ENCODE measurements at places on chromosomes 1 and 21. TPM values are rescaled to one million over a fixed set of nuclear protein-coding genes. Genes with fewer than 3 reads are reported as not detected.

GRCh38 chr1:110161849-110162248 lies 11.6 kb downstream of the SLC6A17 start:
- no peak for DNase-seq

DNA sequence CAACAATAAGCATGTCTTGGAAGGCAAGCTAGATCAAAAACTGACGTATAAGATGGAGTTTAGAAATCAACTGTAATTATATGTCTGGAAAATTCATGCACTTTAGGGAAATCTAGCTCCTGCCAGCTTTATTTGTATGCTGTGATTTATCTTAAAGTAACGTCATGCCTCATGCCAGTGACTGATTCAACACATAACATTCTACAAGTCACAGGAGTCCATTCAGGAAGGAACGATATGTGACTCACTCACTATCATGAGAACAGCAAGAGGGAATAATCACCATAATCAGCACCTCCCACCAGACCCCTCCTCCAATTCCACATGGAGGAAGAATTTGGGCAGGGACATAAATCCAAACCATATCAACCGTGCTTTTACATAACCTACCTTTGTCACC lies 682.4 kb upstream of the ADAMTS5 start:
- DNase-seq, result peak; percentile 77

DNA sequence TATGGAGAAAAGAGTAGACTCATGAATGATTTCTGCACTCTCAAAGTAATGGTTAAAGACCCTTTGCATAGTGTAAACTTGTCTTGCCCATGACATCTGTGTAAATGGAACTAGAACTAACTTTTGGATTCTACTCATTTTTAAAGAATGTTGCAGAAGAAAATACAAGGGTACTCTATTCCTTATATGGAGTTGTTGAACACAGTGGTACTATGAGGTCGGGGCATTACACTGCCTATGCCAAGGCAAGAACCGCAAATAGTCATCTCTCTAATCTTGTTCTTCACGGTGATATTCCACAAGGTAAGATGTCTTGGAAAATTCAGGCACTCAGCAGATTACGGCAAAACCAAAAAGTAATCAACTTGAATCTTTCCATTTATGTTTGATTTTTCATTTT lies 19.8 kb downstream of the CCT8 start:
- no peak for DNase-seq

DNA sequence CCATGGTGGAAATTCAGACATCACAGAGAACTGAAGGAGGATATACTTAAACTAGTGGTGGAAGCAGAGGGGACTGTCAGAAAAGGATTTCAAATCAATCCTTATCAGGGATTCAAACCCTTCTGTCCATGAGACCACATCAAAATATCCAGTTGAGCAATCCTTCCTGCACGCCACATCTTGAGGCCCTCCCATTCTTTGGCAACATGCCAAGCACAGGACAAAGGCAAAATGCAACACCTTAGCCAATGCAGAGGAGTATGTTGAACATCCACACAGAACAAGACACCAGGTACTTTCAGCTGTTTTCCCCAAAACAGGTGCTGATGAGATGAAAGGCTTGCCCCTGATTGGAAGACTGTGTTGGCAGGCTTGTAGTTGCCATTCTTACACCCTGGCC lies 81.8 kb upstream of the PLXNA2 start:
- no peak for DNase-seq

GRCh38 chr1:184664661-184665060 lies 90.0 kb downstream of the EDEM3 start:
- DNase-seq, result no peak

DNA sequence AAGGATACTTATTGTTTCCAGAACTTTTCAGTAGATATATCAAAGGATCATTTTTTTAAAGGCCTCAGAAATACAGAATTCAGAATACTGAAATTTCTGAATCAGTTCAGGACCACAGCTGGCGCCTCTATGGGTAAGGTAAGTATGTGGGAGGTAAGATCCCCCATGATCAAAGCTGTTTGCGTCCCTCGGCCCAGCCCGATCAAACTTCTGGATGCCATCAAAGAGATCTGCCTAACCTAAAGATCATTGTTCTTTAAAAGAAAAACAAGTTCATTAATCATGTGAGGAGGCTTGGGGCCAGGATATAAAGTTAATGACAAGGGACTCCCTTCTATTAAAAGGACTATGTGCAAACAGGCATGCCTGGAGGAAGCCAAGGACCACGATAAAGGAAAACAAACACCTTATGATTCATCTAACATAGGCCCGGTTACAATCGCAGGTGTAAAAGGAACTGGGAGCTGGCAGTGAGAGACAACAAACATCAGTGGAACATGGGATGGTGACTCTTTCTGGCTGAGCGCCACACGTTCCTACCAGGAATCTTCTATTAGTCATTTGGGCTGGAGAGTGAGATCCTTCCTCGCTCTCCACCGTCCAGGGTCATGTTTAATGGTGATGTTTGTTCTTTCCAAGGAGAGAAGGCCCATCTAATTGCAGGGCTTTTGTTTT lies 2.8 kb upstream of the BACE2 start:
- peak; percentile 84 for DNase-seq

DNA sequence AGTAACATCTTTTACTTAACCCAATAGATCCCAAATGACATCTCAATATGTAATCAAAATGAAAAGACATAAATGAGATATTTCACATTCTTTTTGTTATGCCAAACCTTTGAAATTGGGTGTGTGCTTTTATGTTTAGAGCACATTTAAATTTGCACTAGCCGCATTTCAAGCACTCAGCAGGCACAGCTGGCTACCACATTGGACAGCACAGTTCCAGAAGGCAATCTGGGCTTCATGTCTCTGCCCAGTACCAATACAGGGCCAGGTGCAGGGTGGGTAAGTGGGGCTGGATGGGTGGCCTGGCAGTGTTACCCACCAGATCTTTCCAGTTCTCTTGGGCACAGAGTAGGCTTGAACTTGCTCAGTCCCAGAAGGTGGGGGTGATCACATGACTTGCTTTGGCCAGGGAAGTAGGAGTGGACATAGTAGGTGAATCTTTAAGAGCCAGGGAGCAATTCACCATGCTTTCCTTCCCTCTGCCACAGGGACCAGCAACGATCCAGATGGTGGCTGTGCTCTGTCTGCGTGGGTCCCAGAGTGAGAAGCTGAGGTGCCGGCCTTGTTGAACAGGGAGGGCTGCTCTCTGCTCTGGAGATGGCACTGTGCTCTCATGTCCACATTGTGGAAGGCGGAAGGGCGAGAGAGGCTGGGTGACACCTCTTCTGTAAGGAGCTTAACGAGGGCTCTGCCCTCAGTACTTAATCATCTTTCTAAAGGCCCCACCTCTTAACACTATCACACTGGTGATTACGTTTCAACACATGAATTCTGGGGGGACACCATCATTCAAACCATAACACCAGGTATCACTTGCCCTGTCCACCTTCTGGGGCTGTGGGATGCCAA lies 261.4 kb downstream of the GRIK3 start:
- no peak for DNase-seq

DNA sequence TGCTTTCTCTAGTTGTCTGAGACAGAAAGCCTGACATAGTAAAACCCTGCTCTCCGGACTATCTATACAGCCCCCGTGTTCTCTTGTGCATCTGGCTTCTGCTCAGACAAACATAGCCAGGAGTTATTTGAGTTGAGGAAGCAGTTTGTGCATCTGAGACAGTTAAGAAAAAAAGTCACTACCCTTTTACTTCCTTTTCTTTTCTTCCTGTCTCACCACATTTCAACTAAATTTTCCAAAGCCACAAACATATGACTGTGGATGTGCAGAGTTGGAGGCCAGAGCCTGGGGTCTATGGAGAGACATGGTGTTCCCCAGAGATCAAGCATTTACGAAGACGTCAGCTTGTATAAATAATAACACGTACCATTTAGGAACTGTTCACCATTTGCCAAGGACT lies 158.5 kb upstream of the FGGY start:
- DNase-seq, result no peak

DNA sequence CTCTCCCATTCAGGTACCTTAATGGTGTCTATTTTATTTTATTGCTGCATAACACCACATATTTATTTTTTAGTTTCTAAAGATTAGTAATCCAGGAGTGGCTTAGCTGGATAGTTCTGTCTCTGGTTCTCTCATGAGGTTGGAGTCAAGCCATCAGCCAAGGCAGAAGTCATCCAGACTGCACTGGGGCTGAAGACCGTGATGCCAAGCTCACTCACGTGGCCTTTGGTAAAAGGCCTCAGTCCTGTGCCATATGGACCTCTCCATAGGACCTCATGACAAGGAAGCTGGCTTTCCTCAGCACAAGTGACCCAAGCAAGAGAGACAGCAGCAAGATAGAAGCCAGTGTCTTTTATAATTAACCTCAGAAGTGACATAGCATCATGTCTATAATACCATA lies 23.0 kb upstream of the DDR2 start:
- DNase-seq, result no peak

GRCh38 chr1:7566417-7567375 lies 204.4 kb upstream of the VAMP3 start:
- DNase-seq, result peak; percentile 56

DNA sequence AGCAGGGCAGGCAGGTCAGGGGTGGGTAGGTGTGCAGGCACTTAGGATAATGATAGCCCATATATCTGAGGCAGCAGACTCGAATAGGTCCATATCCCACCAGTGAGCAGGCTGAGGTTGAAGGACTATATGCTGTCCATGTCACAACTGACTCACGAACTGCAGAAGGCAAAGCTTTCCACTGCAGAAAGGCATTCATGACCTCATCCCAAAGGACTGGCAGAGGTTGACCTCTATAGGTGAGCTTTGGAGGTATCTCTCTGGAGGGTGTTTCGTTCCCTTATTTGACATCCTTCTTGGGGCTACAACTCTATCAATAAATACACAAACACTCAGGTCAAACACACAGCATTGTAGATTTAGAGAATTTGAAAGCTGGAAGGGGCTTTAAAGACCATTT lies 42.8 kb upstream of the MARK1 start:
- no peak for DNase-seq

DNA sequence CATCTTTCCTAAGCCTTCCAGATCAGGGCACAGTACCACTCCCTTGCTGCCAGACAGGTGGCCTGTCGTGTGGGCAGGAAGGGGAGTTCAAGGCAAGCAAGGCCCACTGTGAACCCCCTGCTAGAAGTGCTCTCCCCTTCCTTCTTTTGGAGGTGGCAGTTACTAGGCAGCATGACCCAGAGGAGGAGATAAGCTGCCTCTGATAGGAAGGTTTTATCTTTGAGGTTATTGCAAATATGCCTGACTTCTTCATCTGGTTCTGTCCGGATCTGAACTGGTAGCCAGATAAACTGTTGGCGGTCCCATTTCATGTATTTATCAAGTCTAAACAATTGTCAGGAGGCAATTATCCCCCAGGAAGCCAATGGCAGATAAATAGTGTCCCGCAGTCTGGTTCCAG lies 198.2 kb upstream of the LMO4 start:
- no peak for DNase-seq

- DNase-seq, result peak; percentile 58
These were observed 50.3 kb downstream of the ITPKB start for GRCh38 chr1:226688808-226689207.

GRCh38 chr1:181674617-181675016 lies 191.3 kb downstream of the CACNA1E start:
- no peak for DNase-seq

DNA sequence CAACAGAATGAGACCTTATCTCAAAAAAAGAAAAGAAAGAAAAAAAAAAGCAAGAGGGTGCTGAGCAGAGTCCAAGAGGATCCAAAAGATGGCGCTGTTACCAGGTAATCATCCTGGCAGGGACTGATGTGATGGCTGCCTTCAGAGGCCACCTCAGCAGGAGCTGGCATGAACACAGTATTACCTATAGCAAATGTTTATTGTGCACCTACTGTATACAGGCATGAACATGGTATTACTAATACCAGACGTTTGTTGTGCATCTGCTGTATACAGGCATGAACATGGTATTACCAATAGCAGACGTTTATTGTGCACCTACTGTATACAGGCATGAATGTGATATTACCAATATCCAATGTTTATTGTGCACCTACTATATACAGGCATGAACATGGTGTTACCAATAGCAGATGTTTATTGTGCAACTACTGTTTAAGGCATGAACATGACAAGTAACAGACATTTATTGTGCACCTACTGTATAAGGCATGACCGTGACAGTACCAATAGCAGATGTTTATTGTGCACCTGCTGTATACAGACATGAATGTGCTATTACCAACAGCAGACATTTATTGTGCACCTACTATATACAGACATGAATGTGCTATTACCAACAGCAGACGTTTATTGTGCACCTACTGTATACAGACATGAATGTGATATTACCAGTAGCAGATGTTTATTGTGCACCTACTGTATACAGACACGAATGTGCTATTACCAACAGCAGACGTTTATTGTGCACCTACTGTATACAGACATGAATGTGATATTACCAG lies 115.1 kb upstream of the TMEM51 start:
- DNase-seq, result no peak

DNA sequence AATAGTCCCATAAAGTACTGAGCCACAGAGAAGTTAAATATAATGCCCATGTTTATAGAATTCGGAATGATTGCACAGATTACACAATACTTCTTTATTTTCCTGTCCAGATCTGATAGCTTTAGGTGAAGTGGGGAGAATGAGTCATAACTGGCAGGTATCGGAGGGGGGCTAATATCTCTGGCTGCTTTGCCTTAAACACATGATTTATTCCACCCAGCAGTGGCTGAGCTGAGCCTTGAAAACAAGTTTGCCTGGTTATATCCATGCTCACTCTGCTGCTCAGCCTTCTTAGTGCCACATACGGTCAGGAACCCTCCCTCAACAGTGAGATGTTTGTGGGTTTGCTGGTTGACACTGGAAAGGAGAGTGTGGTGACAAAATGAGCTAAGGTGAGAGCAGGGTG lies 119.7 kb upstream of the ZNF648 start:
- no peak for DNase-seq

DNA sequence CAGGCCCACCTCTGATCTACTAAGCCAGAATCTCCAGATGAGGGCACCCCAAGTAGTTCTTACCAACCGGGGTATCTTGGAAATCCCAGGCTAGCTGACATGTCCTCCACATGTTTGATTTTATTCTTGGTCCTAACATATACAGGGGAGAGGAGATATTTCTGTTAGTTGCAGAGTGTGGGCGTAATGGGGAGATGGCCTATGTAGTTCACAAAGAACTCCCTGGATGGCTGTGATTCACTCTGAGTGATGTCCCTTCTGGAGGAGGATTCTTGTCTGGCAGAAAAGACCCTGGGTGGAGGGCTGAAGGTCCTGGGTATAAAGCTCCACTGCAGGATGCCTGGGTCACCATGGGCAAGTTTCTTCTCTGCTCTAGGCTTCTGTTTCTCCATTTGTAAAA lies 13.1 kb downstream of the MECR start:
- no peak for DNase-seq

OR14K1 gene
- total RNA-seq, result 0.36 TPM

SHISAL2A gene
- not detected for total RNA-seq

TSPEAR gene
- not detected for total RNA-seq

GJA8 gene
- not detected for total RNA-seq

TMPRSS15 gene
- total RNA-seq, result not detected

OR2L5 gene
- total RNA-seq, result not detected

USF1 gene
- total RNA-seq, result 45.7 TPM

CELA2A gene
- total RNA-seq, result not detected

TMEM269 gene
- under 0.01 TPM for total RNA-seq

All from osteoblast (primary cell).